ENCODE measurements at places on chromosomes 11 and 22.

DNA sequence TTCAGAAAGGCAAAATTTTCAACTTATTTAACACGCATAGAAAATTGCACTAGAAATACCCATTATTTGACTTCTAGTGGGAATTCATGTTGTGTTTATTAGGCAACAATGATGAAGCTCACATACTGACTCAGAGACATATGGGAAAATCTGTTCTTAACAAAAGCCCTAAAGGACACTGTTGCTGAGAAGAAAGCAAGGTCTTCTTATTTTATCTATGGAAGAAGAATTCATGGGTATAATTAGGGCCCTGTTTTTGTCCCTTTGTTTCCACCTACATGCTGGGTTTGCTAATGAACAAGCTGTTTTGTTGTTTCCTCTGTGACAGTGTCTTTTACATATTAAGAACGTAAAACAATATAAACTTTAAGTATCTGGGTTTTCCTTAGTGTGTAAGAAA is 606.7 kb upstream of the ARHGAP42 start:
- no peak for DNase-seq

- no peak for DNase-seq
Observed at GRCh38 chr22:41368543-41369423, 13.0 kb upstream of the TEF start.

GRCh38 chr11:43267856-43268580 is 43.8 kb upstream of the API5 start:
- no peak for DNase-seq

- peak; percentile 82 for DNase-seq
Observed at GRCh38 chr22:28882878-28883656, at the start of gene ZNRF3. TSS of gene ZNRF3 (plus strand) at chr22:28883572. CDS start at chr22:28883767, 195 bp downstream.

GRCh38 chr11:79616392-79616851 is 175.6 kb upstream of the TENM4 start:
- DNase-seq, result no peak

Measured in stimulated activated CD8-positive, alpha-beta memory T cell treated with anti-CD3 and anti-CD28 coated beads, Interleukin-12 subunit alpha, Interleukin-12 subunit beta, amount 100 ng/mL, for 4 hours (primary cell).